ENCODE measurements at places on chromosomes 5 and 9. TPM values are rescaled to one million over a fixed set of nuclear protein-coding genes. Genes with fewer than 3 reads are reported as not detected.

DNA sequence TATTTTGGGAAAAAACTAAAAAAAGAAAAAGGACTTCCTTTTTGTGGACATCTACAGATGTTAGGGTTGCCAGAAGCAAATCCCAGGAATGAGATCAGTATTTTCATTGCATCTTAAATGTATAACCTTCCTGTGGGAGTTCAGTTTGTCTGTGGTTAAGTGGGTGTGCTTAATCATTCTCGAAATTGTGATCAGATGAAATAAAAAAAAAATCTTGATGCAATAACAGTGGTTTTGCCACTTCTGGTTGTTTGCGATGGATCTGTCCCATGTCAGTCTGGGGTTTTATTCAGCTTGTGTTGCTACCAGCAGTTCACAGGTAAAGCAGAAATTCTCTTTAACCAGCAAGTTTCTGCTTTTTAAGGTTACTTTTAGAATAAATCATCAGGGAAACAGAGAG is 179.0 kb downstream of the MAN2A1 start:
- H3K4me1 ChIP-seq = peaks cover 6% of the 10 kb centered on the region
- no peak overlapping the region for H3K27ac ChIP-seq
- no peak overlapping the region for H3K4me3 ChIP-seq
- H3K27me3 ChIP-seq = no peaks in the 10 kb centered on the region
- no peaks in the 10 kb centered on the region for H3K36me3 ChIP-seq

Gene CDH9
- polyA plus RNA-seq = not detected

Gene AK8
- polyA plus RNA-seq = 0.19 TPM

Gene PCDHAC1
- not detected for polyA plus RNA-seq

Data from IMR-90 (cell line).